8988T (cell line): ENCODE measurements at places on chromosomes 3 and 15.

GRCh38 chr3:125386811-125387210 is 11.7 kb upstream of the ZNF148 start:
- no peak for DNase-seq

DNA sequence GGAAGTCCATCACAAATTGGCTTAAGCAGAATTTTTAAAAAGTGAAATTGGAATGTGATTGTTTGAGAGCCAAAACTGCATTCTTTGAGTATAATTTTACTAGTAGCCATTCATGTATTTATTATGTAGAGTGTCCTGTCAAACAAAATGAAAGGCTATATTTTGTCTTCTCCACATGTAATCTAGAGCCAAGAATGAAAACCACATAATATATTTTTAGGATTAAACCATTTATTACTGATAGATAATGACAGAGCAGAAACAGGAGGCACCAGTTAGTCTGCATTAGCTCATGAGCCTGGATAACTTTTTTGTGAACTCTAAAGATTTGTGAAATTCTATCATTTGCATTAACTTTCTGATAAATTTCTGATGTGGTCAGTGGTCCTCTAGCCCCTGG is 130.2 kb downstream of the FILIP1L start:
- no peak for DNase-seq

- no peak for DNase-seq
These were observed 45.8 kb upstream of the PPP4R2 start for GRCh38 chr3:72950801-72951200.

GRCh38 chr3:107868449-107868848 is 222.4 kb downstream of the CD47 start:
- DNase-seq = no peak
